ENCODE measurements at places on chromosomes 2 and 18.

DNA sequence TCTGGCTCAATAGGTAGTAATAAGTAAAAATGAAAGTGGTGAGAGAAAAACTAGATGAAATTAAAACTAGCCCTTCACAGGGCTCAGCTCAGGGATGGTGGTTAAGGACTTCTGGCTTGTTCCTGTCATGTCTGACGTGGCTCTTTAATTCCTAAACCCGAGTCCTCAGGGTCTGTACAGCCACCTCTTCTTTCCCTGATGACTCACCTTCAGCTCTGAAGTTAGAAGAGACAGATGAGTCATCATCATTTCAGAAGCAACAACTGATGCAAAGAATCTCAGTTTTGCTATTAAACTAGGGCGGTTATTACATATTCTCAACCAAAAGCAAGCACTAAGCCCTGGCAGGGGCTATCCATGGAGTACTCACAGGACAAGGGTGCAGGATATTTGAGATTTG, 24.0 kb upstream of the ITGB6 start:
- peak; percentile 47 for DNase-seq

DNA sequence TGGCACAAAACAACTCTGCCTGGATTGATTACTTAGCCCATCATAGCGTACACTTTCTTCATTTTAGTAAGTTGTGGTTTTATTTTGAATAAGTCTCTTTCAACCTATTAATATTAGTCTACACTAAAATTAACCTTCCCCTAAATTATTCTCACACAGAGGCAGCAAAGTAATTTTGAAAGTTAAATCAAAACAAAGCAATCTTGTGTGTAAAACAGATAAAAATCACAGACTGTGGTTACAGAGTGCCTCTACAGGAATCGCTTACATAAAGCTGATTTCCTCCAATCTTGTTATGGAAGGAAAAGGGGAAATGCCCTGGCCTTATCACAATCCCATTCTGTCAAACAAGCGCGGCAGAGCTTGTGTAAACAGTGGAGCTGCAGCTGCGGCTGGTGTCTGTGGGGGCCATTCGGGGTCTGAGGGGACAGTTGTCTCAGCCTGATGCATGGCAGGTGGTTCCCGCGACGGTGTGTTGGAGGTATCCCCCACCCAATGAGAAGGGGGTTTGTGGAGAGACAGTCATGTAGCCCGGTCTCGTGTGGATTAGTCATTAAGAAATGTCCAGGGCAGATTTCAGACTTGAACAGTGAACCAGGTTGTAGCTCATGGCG, 42.1 kb downstream of the BCL2L11 start:
- peak; percentile 97 for DNase-seq

DNA sequence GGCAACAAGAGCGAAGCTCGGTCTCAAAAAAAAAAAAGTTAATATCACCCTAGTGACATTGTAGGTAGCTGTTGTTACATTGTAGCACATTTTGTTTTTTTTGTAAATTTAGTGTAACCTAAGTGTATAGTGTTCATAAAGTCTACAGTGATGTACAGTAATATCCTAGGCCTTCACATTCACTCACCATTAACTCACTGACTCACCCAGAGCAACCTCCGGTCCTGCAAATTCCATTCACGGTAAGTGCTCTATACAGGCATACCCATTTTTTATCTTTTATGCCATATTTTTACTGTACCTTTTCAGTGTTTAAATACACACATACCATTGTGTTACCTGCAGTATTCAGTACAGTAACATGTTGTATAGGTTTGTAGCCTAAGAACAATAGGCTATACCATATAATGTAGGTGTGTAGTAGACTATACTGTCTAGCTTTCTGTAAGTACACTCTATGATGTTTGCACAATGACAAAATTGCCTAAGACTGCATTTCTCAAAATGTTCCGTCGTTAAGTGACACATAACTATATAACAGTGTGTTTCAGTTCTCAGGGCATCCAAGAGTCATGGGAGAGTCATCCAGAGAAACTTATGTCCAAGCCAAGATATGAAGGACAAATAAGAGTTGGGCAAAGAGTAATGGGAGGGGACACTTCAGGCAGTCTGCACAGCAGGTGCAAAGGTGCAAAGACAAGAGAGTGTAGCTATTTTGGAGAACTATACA, 68.4 kb downstream of the TANK start:
- DNase-seq = no peak

- DNase-seq = no peak
Measured at GRCh38 chr2:128687565-128687964, 368.9 kb upstream of the HS6ST1 start.

DNA sequence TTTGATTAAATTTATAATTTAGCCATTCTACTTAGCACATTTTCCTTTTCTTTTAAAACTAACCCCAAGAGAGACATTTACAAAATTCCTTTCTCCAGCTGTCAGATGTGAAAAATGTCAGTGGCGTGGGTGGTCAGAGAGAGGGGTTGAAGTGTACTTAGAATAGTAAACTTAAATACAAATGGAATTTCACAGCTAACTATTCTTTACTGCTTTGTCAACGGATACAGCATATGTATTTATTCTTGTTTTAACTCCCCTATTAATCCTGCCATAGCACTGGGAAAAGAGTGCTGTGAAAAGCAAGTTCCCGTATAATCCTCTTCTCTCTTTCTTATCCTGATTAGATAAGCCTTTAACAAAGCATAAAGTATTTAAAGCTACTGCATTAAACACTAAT, 191.4 kb upstream of the CHAC2 start:
- no peak for DNase-seq

GRCh38 chr2:218400167-218400929, 680 bp downstream of the CTDSP1 start:
- DNase-seq = peak; percentile 40

- no peak for DNase-seq
Measured at GRCh38 chr2:160338901-160339685, 139.0 kb upstream of the ITGB6 start.

DNA sequence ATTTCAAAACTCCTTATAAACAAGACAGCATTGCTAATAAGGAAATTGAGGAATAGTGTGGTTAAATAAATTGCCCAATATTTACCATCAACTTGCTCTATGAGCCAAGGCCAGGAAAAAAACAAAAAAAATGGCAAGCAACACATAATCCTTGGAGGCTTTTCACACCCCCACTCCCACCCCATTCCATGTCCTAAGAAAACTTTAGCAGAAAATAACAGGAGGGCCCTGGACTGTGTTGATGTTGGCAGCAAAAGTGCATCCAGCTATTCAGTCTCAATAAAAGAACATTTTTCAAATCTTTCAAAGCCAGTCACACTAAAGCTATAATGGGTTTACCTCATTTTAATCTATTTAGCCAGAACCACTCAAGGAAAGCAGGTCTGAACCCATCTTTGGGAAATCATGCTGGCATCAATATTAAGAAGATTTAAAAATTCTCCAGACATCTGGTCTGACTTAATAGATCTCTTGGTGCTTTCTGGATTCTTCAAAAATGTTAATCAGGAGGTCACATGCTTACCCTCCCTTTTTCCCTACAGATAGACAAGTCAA, 34.6 kb upstream of the STK17B start:
- DNase-seq = no peak

DNA sequence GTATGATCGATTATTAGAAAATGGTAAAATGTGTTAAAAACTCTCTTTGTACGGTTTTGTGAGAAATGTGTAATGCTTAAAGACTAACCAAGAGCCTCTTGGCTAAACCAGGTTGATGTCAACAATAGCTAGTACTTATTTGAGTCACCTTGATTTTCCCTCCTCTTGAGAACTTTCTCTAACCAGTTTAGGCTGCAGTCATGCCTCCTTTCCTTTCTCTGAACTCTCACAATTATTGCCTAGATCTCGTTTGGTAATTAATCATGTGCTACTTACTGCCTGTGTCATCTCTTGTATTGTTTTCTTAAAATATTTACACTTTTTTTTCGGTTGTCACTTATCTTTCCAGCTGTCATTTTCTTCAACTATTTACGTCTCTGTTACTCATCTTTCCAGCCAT, 1.1 kb upstream of the EPC2 start:
- peak; percentile 49 for DNase-seq

DNA sequence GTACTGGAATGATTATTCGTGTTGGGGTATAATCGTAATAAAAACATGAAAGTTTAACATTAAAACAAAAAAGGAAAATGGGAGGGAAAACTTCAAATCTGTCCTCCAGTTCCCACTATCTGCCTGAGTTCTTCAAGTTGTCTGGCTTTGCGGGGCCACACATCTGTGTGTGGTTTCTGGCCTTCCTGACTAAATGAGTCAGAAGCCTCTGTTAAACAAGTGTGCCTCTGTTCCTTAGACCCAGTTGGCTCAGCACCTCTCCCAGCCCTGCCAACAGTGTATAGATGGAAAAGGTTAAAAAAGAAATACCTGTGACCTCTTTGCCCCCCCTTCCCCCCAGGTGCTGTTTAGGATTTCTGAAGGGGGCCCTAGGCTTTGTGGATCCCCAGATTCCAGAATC, 30.2 kb downstream of the XDH start:
- DNase-seq = peak; percentile 4

All from common myeloid progenitor, CD34-positive (primary cell).